HuH-7.5 (cell line): ENCODE measurements at places on chromosomes 3 and 15.

GRCh38 chr3:50202353-50203112 is 2.5 kb upstream of the SLC38A3 start:
- no peak for DNase-seq

DNA sequence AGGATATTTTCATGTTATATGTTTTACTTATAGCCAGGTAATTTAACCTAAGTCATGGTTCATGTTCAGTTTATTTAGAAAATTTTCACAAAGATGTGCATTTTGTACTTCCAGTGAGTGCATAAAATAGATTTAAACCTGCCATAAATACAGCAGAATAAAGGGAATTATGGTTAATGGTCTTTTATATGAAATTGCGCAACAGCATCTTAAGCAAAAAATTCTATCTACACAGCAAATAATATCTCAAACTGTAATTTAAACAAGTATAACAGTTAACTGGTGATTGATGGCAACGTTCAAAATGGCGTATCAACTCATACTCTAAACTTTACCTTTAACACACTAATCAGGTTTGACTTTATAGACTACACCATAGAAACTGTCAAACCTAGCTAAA is 97.6 kb downstream of the ROBO1 start:
- no peak for DNase-seq

DNA sequence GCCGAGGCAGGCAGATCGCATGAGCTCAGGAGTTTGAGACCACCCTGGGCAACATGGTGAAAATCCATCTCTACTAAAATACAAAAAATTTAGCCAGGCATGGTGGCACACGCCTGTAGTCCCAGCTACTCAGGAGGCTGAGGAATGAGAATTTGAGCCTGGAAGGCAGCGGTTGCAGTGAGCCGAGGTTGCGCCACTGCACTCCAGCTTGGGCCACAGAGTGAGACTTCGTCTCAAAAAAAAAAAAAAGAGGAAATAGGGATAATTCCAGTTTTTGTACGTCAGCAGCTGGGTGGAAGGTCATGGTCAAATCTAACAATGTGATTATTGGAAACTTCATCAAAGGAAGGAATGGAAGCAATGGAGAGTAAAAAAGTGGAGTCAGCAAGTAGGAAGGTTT is 3.1 kb downstream of the CMC1 start:
- no peak for DNase-seq

DNA sequence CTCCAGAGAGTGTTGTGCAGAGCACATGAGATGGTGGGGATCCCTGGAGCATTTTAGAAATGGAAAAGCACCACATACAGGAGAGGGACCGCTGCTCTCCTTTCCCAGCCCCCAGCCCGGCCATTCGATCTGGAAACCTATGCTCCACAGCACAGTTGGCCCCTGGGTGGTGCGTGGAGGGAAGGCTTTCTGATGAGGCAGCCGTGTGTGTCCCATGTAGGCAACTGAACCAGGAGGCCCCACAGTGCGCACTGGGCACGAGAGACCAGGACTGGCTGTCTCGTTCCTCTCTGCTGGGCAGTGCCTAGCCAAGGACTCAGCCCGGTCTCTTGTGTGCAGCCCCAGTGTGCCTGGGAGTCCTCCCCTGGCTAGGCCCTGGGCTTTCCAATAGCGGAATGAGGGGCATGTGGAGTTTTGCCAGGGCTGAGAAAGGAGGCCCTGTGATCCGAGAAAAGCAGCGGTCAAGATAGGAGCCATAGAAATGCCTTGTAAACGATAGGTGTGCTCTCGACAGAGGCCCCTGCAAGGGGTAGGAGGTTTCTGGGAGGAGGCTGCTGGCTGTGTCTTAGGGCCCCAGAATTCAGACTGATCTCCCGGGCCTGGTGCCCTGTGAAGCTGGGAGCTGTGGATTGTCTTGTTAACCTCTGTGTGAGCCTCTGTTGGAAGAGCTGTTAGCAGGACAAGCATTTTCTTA is 39.0 kb downstream of the CHDH start:
- DNase-seq, result no peak

GRCh38 chr3:50365080-50365841 is 5.9 kb upstream of the TMEM115 start:
- DNase-seq, result peak; percentile 81

GRCh38 chr3:45319231-45319995 is 69.0 kb upstream of the LARS2 start:
- no peak for DNase-seq

DNA sequence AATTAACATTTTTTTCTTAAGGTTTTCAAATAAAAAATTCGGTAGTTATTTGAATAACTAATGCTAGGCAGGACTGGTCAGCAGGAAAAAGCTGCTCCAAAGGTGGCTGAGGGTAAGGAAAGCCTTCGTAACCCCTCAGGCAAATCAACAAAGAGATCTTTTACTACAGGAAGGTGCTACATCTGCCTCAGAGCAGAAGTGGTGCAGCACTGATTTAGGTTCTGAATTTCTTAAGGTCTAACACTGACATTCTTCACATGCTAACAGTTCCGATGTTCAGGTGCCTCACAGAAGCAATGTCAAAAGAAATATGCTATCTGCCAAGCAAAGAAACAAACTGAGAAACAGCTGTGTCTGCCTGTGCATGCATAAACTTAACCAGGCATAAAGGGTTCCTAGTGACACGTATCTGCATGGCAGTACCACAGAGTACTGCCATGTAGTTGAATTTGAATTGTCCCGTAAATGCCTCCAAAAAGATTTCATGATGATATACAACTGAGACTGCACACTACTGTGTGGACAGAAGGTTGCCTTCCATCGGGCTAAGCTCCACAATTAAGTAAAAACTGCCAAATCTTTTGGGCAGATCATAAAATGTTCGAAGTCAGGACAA is 275.0 kb upstream of the NSMCE3 start:
- no peak for DNase-seq

GRCh38 chr3:47251689-47252088 is 30.9 kb downstream of the KIF9 start:
- no peak for DNase-seq

DNA sequence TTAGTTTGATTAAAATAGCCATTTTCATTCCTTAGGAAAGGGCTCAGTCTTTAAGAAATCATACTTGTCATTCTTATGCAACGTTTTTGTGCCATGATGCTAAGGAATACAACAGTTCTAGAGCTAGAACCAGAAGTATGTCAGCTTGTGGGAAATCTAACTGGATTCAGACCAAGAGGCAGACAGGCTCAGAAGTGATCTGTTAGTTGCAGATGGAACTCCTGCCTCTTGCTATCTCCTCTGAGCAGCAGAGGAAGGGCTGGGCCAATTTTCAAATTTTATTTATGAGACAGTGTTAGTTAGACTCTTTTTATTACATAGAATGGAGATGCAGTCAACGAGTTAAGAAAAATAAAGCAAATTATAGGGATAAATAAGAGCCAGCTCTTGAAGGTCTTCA is 48.5 kb upstream of the RYR3 start:
- DNase-seq, result no peak

GRCh38 chr3:126487151-126487771 is 11.6 kb upstream of the ZXDC start:
- no peak for DNase-seq

DNA sequence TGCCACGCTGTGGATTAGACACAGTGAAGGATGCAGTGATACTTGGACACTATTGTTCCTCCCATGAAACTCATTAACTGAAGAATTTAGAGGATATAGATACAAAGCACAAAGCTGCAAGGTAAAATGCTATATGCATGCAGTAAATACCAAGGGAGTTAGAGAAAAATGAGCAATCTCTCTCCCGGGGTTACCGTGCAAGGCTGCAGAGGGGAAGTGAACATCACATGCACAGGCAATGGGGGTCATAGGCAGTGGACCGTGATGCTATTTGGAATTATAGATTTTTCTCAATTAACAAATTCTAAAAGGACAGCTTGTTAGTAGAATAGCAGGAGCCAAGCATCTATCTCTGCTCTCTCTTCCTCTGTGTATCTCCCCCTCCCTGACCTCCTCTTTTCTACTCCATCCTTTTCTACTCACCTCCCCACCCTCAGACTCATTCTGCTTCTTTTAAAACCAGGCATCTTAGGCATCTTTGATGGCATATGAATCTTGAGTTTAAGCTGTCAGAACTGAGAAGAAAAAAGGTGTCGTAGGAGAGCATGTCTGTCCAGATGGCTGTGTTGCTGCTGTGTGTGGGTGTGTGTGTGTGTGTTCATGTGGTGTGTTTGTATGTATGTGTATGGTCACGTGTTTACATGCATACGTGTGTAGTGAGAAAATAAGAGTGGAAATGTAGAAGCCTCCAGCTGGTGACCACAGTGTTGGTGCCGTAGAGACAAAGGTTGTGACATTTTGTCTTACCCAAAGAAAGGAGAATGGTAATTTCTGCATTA is 339.0 kb downstream of the EPHB1 start:
- no peak for DNase-seq

DNA sequence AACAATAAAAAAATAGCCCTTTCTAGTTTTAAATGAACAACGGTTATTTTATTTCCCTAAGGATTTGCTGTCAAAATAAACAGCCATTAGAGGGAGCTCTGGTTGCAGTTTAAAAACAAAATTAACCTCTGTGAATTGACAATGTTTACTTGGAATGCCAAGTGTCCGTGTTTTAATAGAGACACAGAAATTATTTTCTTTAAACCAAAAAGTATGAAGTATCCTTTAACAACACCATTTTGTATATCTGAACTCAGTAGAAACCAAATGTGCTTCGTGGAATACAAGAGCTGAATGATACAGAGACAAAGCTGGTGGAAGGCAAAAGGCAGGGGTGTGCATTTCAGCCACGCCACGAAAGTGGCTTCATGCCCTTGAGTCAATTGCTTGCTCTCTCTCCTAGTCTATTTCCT is 74.4 kb downstream of the MOBP start:
- DNase-seq, result no peak

GRCh38 chr3:107268469-107268868 is 108.8 kb upstream of the CCDC54 start:
- DNase-seq, result no peak

GRCh38 chr3:59321881-59322540 is 272.2 kb upstream of the CFAP20DC start:
- no peak for DNase-seq

DNA sequence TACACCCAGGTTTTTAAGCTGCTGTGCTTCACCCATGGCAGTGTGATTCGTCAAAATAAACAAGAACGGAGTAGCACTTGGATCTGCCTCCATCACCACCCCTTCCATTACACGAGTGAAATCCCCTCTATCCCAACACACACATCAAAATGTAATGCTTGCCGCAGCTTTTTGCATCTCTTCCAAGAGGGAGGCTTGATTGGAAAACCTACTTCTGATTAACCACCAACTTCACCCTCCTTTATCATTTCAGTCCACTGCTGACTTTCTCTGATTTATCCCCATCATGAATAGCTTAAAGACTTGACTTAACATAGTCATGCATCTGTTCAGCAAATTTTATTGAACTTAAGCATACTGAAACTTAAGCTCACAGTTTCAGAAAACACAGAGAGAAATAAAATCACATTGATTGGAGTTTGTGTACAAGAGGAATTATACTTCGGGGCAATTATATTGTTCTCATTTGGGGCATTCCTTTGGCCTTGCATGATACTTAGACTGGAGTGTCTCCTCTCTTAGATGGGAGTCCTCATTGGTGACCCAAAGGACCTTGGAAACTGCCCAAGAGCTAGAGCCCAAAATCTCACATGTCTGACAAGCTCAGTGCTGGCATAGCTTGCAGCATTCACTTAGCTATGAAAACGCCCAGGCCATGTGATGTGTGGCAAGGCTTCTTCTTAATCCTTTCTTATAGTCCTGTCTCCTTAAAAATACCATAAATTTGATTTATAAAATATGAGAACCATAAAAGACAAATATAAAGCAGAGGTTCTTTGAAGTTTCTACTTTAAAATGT is 124.3 kb upstream of the UMPS start:
- DNase-seq, result no peak

DNA sequence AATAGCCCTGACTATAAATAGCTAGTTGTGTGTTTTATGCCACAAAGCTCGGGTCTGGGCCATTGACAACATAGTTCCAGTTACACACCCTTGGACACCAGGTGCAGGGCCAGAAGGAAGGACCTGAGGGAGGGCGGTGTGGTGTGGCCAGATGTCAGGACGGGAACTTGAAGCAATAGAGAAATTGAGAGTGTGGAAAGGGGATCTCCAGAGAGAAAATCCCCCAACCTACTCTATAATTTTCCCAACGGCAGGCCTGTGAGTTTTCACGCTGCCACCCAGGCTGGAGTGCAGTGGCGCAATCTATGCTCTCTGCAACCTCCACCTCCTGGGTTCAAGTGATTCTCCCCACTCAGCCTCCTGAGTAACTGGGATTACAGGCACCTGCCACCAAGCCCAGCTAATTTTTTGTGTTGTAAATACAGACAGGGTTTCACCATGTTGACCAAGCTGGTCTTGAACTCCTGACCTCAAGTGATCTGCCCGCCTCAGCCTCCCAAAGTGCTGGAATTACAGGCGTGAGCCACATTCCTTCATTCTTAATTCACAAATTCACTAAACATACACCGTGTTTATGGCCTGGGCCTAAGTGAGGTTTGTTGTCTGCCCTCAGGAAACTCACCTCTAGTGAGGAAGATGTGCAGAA is 70.8 kb upstream of the KLF13 start:
- DNase-seq, result no peak

DNA sequence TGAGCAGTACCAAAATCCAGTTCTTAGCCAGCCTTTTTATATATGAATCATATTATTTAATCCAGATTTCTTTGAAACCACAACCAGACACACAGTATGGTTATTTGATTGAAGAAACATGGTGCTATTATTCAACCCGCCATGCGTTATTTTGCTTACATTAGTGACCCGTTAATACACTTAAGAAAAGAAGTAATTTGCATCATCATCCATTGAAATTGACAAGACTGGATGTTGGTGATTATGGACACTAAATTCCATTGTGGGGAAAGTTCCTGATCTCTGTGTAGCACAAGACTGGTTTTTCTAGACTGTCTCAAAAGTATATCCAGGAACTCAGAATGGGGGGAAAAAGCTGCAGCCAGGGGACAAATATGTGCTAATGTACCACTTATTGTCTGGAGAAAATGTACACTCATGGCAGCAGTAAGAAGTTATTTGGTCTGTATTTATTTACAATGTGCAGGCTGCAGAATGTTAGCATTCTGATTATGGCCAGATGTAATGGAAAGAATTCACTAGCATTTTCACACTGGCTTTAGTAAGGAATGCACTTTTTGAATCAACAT is 80.3 kb downstream of the FILIP1L start:
- no peak for DNase-seq

GRCh38 chr15:100092034-100092433 is 249.7 kb downstream of the ADAMTS17 start:
- DNase-seq, result no peak

GRCh38 chr3:124352149-124352539 is 360.2 kb upstream of the ROPN1 start:
- DNase-seq, result no peak

- peak; percentile 4 for DNase-seq
Measured at GRCh38 chr3:183254487-183255347, 1.7 kb downstream of the B3GNT5 start.

- no peak for DNase-seq
Measured at GRCh38 chr15:91498046-91498748, 355.3 kb upstream of the SLCO3A1 start.

DNA sequence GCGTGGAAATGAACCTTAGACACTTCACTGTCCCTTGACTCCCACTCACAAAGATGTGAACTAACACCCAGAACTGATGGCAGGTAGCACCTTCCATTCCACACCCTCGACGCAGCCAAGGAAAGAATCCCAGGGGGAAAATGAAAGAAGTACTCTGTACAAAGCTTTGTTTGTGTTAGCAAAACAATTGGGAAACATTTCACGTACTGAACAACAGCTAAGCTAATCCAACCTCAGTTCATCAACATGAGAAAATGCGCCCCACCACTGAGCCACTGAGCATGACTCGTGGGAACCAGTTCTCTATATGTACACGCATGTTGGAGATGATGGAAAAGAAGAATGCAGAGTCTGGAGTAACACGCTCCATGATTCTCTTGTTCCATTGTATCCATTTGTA is 32.0 kb downstream of the CORO2B start:
- no peak for DNase-seq
